Occipital lobe (tissue), 3 donors: ENCODE measurements at places on chromosomes 1 and 21. TPM values are rescaled to one million over a fixed set of nuclear protein-coding genes. Genes with fewer than 3 reads are reported as not detected.

Gene OR2L13
- total RNA-seq: 3.4 TPM

Gene AADACL3
- total RNA-seq: not detected

- DNase-seq: no peak
These were observed 126.2 kb downstream of the PRRX1 start for GRCh38 chr1:170790175-170790574.

Gene CFHR1
- 0.94 TPM for total RNA-seq

DNA sequence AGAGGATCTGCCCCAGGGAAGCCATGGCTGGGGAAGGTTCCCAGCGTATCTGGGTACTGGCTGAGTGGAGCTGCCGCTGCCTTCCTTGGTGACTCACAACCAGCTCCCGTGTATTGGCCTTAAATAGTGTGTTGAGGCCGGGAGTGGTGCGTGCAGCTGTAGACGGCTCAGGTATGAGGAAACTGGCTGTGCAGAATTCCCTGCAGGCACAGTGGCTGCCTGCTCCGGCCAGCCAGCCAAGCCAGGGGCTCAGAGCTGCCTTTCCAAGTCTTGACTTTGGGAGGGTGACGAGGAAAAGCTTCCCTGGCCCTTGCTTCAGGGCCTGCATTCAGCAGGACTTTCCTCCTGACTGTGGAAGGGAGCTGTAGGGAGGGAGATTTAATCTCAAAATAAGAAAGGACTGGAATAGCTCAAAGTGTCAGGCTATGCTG lies at the start of gene VTCN1:
VTCN1 (minus strand) TSS at position 97 of the 431 bp plus-strand sequence; CDS start at position 25, 72 bp downstream.
- DNase-seq: no peak

DNA sequence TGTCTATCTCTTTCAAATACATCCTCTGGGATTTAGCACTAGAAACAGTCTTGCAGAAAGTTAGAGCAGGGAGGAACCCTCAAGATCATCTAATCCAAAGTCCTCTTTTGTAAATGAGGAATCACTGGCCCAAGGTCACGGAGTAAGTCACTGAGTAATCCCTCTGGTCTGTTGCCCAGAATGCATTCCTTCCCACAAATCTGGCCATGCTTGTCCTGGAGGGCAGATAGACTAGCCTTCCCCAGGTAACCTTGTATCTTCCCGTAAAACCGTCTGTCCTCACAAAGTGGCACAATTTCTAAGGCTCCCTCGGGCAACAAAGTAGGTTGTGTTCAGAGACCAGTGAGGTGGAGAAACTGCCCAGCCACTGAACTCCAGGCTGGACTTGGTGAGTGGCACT lies 46.2 kb downstream of the DDR2 start:
- no peak for DNase-seq

Gene LAD1
- not detected for total RNA-seq

Gene BPNT1
- 23.2 TPM for total RNA-seq

GRCh38 chr1:200906491-200906890 lies 11.8 kb downstream of the INAVA start:
- no peak for DNase-seq

- no peak for DNase-seq
These were observed 460.5 kb downstream of the PTPRU start for GRCh38 chr1:29696656-29697390.

- DNase-seq: peak; percentile 73
These were observed 32.7 kb downstream of the XCL1 start for GRCh38 chr1:168608796-168609715.

GRCh38 chr1:74271503-74271902 lies 36.3 kb downstream of the TNNI3K start:
- no peak for DNase-seq

GRCh38 chr1:22088331-22088730 lies 35.8 kb downstream of the CDC42 start:
- no peak for DNase-seq

DNA sequence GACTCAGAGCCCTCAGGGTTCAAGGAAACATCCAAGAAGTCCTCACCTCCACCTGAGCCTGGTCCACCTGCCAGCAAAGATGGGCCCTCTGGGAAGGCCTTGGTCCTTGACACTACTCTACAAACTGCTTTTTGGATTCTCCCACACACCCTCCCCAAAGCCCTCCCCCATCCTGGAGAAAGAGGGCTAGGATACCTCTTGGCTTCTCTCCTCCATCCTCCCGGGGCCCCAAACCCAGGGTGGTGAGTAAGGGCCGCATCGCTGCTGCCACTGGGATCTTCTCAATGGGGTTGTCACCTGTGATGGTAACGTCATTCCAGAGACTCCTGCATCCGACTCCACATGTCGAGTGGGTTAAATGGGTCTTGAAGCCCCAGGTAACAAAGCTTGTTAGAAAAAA lies 26.6 kb downstream of the MATN1 start:
- no peak for DNase-seq

DNA sequence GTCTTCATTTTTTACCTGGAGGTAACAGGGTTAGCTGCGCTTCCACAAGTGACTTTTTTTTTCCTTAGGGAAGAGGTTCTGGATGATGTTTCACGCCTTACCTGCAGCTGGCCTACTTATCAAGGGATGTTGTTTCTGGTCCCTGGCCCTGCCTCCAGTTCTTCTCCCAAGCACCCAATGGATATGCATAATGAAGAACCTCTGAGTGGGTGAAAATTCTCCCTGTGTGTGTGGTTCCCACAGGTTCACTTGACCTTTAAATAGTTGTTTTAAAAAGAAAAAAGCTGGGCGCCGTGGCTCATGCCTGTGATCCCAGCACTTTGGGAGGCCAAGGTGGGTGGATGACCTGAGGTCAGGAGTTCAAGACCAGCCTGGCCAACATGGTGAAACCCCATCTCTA lies 31.8 kb upstream of the DPT start:
- DNase-seq: no peak

DNA sequence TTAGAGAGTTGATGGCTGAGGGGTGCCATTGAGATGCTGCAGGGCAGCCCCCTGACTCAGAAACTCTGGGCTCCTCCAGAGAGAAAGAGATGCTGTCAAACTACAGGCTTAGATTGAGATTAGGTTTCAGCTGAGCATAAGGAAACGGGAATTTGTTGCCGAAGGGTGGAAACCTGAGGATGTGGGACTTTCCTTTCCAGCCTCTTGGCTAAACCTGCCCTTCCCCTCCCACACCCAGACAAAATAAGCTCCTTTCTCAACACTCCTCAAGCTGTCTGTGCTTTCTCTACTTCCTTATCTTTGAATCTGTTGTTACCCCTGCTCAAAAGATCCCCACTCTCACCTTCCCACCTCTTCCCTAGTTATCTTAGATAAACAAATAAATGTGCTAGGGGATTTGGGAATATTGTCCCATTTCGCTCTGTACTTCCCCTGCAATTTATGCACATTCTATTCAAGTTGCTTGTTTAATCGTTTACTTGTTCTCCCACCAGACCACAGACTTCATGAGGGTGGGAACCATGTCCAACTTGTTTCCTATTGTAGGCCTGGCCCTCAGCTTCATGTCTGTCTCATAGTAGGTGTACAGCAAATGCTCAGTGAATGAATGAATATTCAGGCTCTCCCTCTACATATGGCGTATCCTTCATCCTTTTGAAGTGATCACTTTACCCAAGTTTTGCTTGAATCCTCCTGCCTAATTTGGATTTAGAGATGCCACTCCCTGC lies 30.6 kb upstream of the MARK1 start:
- no peak for DNase-seq

Gene TNFSF4
- 1.6 TPM for total RNA-seq

- DNase-seq: no peak
These were observed 11.5 kb downstream of the TRIM46 start for GRCh38 chr1:155184835-155185782.

GRCh38 chr1:225448146-225448805 lies 20.4 kb upstream of the LBR start:
- DNase-seq: peak; percentile 16

- no peak for DNase-seq
These were observed 202.3 kb downstream of the CRB1 start for GRCh38 chr1:197470330-197470729.

DNA sequence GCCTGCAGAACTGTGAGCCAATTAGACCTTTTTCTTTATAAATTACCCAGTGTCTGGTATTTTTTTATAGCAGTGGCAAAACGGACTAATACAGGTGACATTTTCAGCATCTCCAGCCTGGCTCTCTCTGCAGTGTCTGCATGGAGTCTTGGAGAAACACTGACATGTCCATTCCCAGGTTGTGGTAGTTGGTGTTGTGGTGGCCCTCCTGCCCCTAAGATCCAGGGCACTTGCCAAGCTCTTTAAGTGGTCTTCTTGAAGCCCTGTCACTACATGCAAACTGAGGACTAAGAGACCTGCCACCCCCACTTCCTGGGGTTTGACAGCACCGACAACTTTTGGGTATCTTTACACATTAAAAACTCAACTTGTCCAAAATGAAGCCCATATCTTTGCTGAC lies 419.4 kb downstream of the NPHP4 start:
- DNase-seq: no peak

Gene C1QC
- total RNA-seq: 7.5 TPM
